ENCODE measurements at places on chromosomes 6 and 20.

- no peaks in the 10 kb centered on the region for H3K4me1 ChIP-seq
- H3K36me3 ChIP-seq = no peaks in the 10 kb centered on the region
- no peaks in the 10 kb centered on the region for H3K27me3 ChIP-seq
- no peak for DNase-seq
These were observed 739.4 kb upstream of the FLRT3 start for GRCh38 chr20:15076785-15077184.

- peaks cover 11% of the 10 kb centered on the region for H3K4me1 ChIP-seq
- no peak for DNase-seq
- H3K27ac ChIP-seq = no peak overlapping the region
- H3K36me3 ChIP-seq = no peaks in the 10 kb centered on the region
- no peaks in the 10 kb centered on the region for H3K27me3 ChIP-seq
These were observed 69.8 kb upstream of the PHACTR2 start for GRCh38 chr6:143607974-143608373.

- H3K27me3 ChIP-seq = no peaks in the 10 kb centered on the region
- H3K4me3 ChIP-seq = no peak overlapping the region
- no peak for DNase-seq
- no peak overlapping the region for H3K27ac ChIP-seq
These were observed 160.6 kb downstream of the ATXN1 start for GRCh38 chr6:16600701-16601100.

DNA sequence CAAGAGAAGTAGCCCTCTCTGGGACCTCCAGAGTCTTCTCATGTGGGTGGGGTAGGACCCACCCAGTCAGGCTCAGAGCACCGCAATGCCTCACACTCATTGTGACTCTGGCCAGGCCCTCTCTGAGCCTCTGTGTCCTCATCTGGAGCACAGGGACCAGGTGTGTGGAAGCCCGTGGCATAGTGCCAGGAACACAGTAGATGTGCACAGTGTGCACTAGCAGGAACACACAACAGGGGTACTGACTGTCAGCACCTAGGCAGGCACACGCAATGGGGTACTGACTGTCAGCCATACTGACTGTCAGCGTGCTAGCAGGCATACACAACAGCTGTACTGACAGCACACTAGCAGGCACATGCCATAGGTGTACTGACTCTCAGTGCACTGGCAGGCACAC is 2.0 kb upstream of the STMN3 start:
- no peak overlapping the region for H3K4me3 ChIP-seq
- no peak overlapping the region for H3K27ac ChIP-seq
- no peaks in the 10 kb centered on the region for H3K27me3 ChIP-seq

DNA sequence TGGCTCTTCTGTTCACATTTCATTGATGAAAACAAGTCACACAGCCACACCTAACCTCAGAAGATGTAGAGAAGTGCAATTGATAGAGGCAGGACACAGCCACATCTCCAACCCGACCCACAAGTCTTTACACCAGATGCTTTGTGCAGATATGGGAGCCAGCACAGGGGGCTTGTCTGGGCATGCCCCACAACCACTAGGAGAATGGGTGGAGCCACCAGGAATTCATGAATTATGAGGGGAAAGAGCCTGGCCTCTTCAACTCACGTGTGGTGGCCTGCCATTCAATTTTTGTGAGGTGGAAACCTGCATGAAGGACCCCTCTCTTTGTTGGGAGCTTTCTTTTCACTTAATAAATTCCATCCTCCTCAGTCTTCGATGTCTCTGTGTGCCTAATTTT is 79.1 kb downstream of the OGFRL1 start:
- no peaks in the 10 kb centered on the region for H3K36me3 ChIP-seq
- no peak overlapping the region for H3K4me3 ChIP-seq
- H3K4me1 ChIP-seq = peaks cover 21% of the 10 kb centered on the region
- DNase-seq = peak; percentile 64
- no peaks in the 10 kb centered on the region for H3K27me3 ChIP-seq

GRCh38 chr6:28303570-28303969 is 22.2 kb downstream of the PGBD1 start:
- H3K27me3 ChIP-seq = no peaks in the 10 kb centered on the region
- peak; percentile 9 for DNase-seq
- H3K36me3 ChIP-seq = peaks cover 12% of the 10 kb centered on the region

GRCh38 chr6:170097505-170098427 is 193.1 kb downstream of the DLL1 start:
- H3K27ac ChIP-seq = no peak overlapping the region
- DNase-seq = no peak
- H3K4me1 ChIP-seq = peaks cover 9% of the 10 kb centered on the region
- H3K4me3 ChIP-seq = no peak overlapping the region

- no peak overlapping the region for H3K27ac ChIP-seq
- H3K4me1 ChIP-seq = peaks cover 41% of the 10 kb centered on the region
- H3K36me3 ChIP-seq = no peaks in the 10 kb centered on the region
- H3K27me3 ChIP-seq = no peaks in the 10 kb centered on the region
- H3K4me3 ChIP-seq = no peak overlapping the region
- DNase-seq = no peak
These were observed 49.3 kb downstream of the ELOVL5 start for GRCh38 chr6:53299331-53300005.

GRCh38 chr6:123418071-123418470 is 218.7 kb downstream of the TRDN start:
- no peak overlapping the region for H3K27ac ChIP-seq
- DNase-seq = no peak
- H3K4me3 ChIP-seq = no peak overlapping the region

- H3K27me3 ChIP-seq = no peaks in the 10 kb centered on the region
- no peaks in the 10 kb centered on the region for H3K36me3 ChIP-seq
- peaks cover 2% of the 10 kb centered on the region for H3K4me1 ChIP-seq
- no peak for DNase-seq
These were observed 85.0 kb upstream of the TOP1 start for GRCh38 chr20:40943591-40943990.

GRCh38 chr6:89117211-89118108 is at the start of gene SRSF12:
TSS of gene SRSF12 (minus strand) at chr6:89118071. CDS start at chr6:89117887, 184 bp downstream.
- H3K4me1 ChIP-seq = peaks cover 13% of the 10 kb centered on the region
- DNase-seq = peak; percentile 74
- no peaks in the 10 kb centered on the region for H3K36me3 ChIP-seq

DNA sequence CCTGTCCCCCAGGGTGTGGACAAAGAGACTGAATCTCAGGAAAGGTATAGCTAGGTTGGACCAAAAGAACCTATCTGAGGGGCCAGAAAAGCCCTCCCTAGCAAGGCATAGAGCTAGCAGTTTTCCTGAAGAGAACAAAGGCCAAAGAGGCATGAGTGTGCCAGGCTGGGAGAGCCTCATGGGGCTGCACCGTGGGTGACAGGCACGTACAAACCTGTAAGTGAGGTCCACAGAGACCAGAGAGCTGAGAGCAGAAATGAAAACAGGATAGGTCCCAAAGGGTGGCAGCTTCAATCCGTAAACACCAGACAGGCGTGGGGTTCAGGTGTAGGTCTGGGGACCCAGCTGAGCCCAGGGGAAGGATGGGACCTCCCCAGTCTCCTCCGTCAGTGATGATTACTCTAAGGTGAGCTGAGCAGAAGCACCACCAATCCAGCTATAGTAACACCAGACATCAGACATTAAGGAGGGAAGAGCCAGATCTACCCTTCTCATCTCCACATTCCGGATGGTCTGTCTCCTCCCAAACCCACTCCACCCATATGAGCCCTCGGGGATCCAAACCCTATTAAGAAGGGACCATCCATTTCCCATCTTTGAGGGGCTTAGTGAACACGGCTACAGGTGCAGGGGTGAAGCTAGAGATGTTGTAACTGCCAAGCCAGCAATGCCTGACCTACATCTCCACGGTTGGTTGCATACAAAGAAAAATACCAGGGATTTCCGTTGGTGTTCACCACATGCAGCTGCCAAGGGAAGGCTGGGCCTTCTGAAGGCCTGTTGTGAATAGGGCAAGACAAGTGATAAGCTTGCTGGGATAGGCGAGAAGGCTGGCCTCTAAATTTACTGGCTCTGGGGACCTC is 38.3 kb downstream of the BCL2L1 start:
- H3K4me1 ChIP-seq = peaks cover 26% of the 10 kb centered on the region
- H3K27ac ChIP-seq = peak overlapping the region; percentile 9
- peak; percentile 51 for DNase-seq
- no peak overlapping the region for H3K4me3 ChIP-seq
- H3K27me3 ChIP-seq = no peaks in the 10 kb centered on the region

- H3K4me1 ChIP-seq = no peaks in the 10 kb centered on the region
- no peak overlapping the region for H3K4me3 ChIP-seq
- no peak overlapping the region for H3K27ac ChIP-seq
- peaks cover 13% of the 10 kb centered on the region for H3K27me3 ChIP-seq
These were observed 176.2 kb upstream of the SASH1 start for GRCh38 chr6:148166339-148166968.

GRCh38 chr6:43922426-43923375 is 152.7 kb downstream of the VEGFA start:
- H3K27ac ChIP-seq = no peak overlapping the region
- H3K27me3 ChIP-seq = no peaks in the 10 kb centered on the region
- no peak for DNase-seq
- H3K4me1 ChIP-seq = peaks cover 26% of the 10 kb centered on the region
- no peaks in the 10 kb centered on the region for H3K36me3 ChIP-seq

- no peak overlapping the region for H3K27ac ChIP-seq
These were observed 3.9 kb upstream of the RBM24 start for GRCh38 chr6:17277256-17277655.

- no peaks in the 10 kb centered on the region for H3K27me3 ChIP-seq
- no peak overlapping the region for H3K4me3 ChIP-seq
- no peak overlapping the region for H3K27ac ChIP-seq
- no peak for DNase-seq
- H3K4me1 ChIP-seq = no peaks in the 10 kb centered on the region
- H3K36me3 ChIP-seq = no peaks in the 10 kb centered on the region
These were observed 138.3 kb upstream of the CDYL start for GRCh38 chr6:4637691-4638433.

GRCh38 chr6:20242397-20242796 is 30.1 kb upstream of the MBOAT1 start:
- H3K27me3 ChIP-seq = no peaks in the 10 kb centered on the region
- no peaks in the 10 kb centered on the region for H3K4me1 ChIP-seq
- H3K27ac ChIP-seq = no peak overlapping the region
- H3K4me3 ChIP-seq = no peak overlapping the region
- H3K36me3 ChIP-seq = no peaks in the 10 kb centered on the region
- no peak for DNase-seq

DNA sequence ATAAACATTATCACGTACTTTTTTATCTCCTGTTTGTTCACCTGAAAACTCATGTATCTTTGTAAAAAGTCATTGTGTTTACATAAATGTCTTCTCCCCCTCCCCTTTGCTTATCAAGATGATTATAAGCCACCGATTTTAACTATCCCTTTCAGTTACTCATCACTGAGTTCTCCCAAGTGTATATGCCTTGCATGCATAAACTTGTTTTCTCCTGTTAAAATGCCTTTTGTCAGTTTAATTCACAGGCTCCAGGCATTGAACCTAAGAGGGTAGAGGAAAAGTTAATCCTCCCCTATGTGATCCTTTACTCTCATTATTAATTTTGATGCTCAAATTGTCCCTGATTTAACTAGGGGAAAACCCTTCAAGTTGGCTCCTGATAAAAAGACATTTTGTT is 24.2 kb downstream of the ANKEF1 start:
- no peak overlapping the region for H3K4me3 ChIP-seq
- no peaks in the 10 kb centered on the region for H3K27me3 ChIP-seq
- no peak for DNase-seq
- no peak overlapping the region for H3K27ac ChIP-seq
- H3K36me3 ChIP-seq = no peaks in the 10 kb centered on the region
- no peaks in the 10 kb centered on the region for H3K4me1 ChIP-seq

- H3K27ac ChIP-seq = no peak overlapping the region
- no peaks in the 10 kb centered on the region for H3K36me3 ChIP-seq
- DNase-seq = peak; percentile 78
- peaks cover 20% of the 10 kb centered on the region for H3K4me1 ChIP-seq
- H3K27me3 ChIP-seq = peaks cover 35% of the 10 kb centered on the region
These were observed 1.2 kb downstream of the B3GAT2 start for GRCh38 chr6:70955441-70956190.

GRCh38 chr6:108575905-108576494 is 15.3 kb downstream of the FOXO3 start:
- no peak for DNase-seq
- H3K36me3 ChIP-seq = peaks cover 11% of the 10 kb centered on the region
- no peak overlapping the region for H3K27ac ChIP-seq
- peaks cover 27% of the 10 kb centered on the region for H3K4me1 ChIP-seq
- H3K4me3 ChIP-seq = no peak overlapping the region
- no peaks in the 10 kb centered on the region for H3K27me3 ChIP-seq

- DNase-seq = peak; percentile 58
- H3K27ac ChIP-seq = no peak overlapping the region
- peaks cover 16% of the 10 kb centered on the region for H3K4me1 ChIP-seq
- peaks cover 15% of the 10 kb centered on the region for H3K36me3 ChIP-seq
- H3K27me3 ChIP-seq = no peaks in the 10 kb centered on the region
These were observed 9.6 kb upstream of the CPNE5 start for GRCh38 chr6:36848658-36849441.

GRCh38 chr6:7124114-7124513 is 16.4 kb downstream of the RREB1 start:
- H3K27me3 ChIP-seq = no peaks in the 10 kb centered on the region
- no peak overlapping the region for H3K27ac ChIP-seq
- peaks cover 10% of the 10 kb centered on the region for H3K4me1 ChIP-seq
- H3K4me3 ChIP-seq = no peak overlapping the region

GRCh38 chr6:163329991-163330390 is 84.5 kb upstream of the QKI start:
- H3K27me3 ChIP-seq = no peaks in the 10 kb centered on the region
- H3K36me3 ChIP-seq = no peaks in the 10 kb centered on the region
- no peak for DNase-seq
- no peaks in the 10 kb centered on the region for H3K4me1 ChIP-seq
- no peak overlapping the region for H3K4me3 ChIP-seq

DNA sequence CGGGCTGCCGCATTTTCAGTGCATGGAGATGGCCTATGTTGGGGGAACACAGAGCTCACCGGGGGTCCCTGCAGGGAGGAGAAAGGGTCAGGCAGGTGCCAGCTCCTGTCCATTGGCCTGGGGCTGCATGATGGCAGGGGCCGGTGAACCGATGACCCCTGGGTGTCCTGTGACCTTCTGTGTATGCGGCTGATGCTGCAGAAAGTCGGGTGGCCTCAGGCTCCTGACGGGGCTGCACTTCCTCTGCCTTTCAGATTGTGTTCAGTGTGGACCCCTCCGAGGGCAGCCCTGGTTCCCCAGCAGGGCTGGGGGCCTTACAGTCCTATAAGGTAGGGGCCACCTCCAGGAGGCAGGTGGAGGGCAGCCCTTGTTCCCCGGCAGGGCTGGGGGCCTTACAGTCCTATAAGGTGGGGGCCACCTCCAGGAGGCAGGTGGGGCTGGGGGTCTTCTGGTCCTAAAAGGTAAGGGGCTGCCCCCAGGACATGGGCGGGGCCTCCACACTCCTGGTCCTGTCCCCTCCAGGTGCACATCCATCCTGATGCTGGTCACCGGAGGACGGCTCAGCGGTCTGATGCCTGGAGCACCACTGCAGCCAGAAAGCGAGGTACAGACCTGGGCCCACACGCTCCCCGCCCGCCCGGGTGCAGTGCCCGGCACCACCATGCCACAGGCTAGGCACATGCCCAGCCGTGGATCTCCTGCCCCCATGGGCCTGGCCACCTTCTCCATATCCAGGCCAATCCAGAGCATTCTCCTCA is 11.0 kb upstream of the TNFRSF6B start:
- no peaks in the 10 kb centered on the region for H3K36me3 ChIP-seq
- H3K4me3 ChIP-seq = no peak overlapping the region
- peaks cover 18% of the 10 kb centered on the region for H3K4me1 ChIP-seq
- no peaks in the 10 kb centered on the region for H3K27me3 ChIP-seq

GRCh38 chr20:33442136-33443005 is 1.2 kb downstream of the SNTA1 start:
- peak overlapping the region; percentile 75 for H3K4me3 ChIP-seq
- peaks cover 13% of the 10 kb centered on the region for H3K4me1 ChIP-seq
- H3K36me3 ChIP-seq = no peaks in the 10 kb centered on the region
- no peaks in the 10 kb centered on the region for H3K27me3 ChIP-seq
- no peak for DNase-seq
- no peak overlapping the region for H3K27ac ChIP-seq

All from common myeloid progenitor, CD34-positive (primary cell).